Esophagus squamous epithelium (tissue), 5 donors: ENCODE measurements at places on chromosomes 6 and 20.

- no peak for DNase-seq
These were observed 195.0 kb downstream of the CD83 start for GRCh38 chr6:14312587-14312986.

DNA sequence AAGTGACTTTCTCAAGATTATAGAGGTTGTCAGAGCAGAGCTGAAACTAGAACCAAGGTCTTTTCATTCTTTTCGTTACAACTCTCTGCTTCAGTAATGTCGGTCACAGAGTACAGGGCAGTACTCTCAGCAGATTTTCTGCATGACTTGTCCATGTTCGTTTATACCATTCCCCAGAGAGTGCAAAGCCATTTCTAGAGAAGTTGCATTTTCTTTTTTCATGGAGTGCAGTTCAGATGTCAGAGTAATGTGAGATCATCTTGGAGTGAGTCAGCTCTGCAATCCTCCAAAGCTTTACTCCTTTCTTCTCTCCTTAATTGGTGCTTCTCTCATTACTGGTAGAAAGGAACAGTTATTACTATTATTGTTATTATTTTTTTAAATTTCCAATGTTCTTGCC lies 115.6 kb upstream of the B3GAT2 start:
- no peak for DNase-seq

GRCh38 chr6:255041-255750 lies 37.1 kb upstream of the DUSP22 start:
- no peak for DNase-seq

DNA sequence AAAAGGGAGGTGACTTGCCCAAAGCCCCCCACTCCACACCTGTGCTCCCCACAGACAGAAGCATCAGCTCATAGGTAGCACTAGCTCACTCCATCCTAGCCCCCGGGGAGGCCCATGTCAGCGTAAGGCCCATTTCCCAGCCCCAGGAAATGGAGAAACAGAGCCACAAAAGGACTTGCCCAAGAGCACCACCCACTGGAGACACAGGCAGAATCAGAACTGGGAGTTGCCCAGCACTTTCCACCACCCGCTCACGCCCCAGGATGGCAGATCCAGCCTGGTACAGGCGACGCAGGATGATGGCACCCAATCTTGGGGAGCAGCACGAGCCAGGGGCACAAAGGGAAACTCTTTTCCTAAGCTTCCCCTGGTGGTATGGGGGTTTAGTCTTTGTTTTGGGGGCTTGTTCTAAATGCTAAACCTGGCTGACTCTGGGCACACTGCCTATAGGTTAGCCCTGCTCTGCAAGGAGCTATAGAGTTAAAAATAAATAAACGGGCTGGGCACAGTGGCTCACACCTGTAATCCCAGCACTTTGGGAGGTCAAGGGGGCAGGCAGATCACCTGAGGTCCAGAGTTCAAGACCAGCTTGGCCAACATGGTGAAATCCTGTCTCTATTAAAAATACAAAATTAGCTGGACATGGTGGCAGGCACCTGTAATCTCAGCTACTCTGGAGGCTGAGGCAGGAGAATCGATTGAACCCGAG lies 11.8 kb downstream of the C20orf203 start:
- DNase-seq = no peak

- DNase-seq = no peak
These were observed 111.2 kb upstream of the PTPN1 start for GRCh38 chr20:50398821-50399554.

DNA sequence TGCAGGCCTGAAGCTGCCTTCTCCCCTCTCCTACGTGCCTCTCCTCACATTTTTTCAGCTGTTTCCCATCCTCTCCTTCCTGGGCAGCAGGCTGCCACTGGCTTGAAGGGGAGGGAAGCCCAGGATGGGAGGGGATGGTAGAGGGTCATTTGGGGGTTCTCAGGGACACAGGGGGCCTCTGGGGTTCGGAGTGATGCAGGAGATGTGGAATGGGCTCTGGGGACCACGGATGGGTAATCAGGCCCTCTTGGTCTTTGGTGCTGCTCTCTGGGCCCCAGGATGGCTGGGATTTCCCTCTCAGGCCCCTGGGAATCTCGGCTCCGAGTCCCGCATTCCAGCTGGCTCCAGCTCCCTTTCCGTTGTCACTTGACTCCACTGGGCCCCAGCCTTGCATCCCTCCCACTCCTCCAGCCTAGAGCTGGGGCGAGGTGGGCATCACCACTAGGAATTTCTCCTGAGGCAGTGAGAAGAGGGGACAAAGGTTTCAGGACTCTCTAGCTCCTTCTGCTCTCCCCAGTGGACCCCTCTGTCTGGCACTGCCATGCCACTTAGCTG lies 2.0 kb upstream of the DDR1 start:
- DNase-seq = no peak

- no peak for DNase-seq
These were observed 194.0 kb downstream of the EYA4 start for GRCh38 chr6:133435065-133435728.

DNA sequence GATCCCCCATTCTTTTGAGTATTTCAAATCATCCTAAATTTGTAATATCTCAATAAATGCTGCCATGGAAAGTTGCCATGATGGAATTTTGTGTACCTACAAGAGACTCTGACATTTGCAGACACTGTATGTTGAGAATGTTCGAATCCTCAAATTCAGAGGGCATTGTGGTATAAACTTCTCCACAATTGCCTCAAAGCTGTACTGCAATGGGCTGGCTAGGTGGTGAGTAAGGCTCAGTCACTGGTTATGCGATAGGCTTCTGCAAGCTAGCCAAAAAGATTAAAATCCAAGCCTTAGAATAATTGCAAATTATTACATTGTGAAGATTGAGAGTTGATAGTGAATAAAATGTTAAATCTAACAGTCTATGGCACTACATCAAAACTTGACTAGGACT lies 130.2 kb upstream of the CEP162 start:
- no peak for DNase-seq

GRCh38 chr6:30091577-30092381 lies 16.2 kb upstream of the RNF39 start:
- DNase-seq = no peak

DNA sequence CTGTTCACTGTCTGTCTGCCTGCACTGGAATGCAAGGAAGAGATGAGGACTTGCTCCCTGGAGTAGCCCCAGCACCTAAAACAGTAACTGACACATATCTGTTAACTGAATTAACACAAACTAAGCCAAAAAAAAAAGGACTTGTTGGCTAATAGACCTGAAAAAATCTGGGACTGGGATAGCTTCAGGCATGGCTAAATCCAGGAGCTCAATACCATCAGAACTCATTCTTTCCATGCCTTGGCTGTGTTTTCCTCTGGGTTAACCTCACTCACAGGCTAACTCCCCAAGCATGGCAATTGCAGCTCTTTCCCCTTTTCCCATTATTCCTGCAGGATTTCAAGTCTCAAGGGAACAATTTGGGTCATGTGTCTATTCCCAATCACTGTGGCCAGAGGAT lies 21.6 kb upstream of the ARFGEF2 start:
- DNase-seq = no peak

DNA sequence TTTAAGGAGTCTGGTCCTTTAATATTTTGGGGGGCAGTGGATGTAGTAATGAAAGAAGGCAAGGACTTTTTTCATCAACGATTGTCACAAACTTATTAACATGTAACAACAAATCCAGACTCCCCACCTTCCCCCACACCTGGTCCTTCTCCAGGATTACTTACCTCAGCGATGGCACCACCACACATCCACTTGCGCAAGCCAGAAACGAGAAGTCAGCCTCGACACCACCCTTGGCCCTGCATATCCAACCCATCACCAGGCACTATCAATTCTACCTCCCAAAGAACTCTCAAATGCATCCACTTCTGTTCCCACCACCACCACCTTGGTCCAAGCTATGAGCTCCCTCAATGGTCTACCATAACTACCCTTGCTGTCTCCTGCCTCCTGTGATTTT lies 6.6 kb downstream of the EZR start:
- DNase-seq = no peak

DNA sequence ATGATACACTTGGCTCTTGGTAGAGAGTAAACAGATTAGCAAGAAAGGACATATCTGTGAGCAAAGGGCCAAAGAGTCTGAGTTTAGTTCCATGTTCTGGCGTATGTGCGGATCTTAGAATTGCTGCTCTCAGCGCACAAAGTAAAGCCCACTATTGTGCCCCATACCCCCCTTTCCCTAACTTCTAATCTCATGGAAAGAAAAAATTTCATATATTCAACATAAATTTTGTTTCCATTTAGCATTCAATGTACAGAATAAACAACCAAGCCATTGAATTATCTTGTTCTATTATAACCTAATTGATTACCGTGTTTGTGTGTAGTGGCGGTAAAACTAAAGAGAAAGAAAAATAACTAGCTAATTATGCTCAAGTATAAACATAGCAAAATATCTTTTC lies 30.5 kb downstream of the FILIP1 start:
- DNase-seq = no peak

DNA sequence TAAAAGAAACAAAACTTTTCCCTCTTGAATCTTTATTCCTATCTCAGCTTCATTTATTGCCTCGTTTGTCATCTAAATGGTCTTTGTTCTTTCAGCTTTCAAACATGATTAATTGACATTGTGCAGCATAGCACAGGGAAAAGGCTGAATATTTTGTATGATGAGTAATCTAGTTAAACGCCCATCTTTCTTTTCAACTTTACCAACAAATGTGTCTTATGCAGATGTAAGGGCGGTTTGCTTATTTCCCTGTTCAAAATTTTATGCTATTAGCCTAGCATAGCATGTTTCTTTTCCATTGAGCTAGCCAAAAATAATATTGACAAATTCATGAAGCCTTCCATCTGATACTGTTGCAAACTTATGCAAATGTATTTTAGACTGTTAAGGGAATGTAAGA lies 176.4 kb upstream of the AKAP12 start:
- no peak for DNase-seq

GRCh38 chr6:24910961-24911725 lies 24.6 kb downstream of the RIPOR2 start:
- no peak for DNase-seq

- DNase-seq = no peak
These were observed 121.4 kb downstream of the TBXT start for GRCh38 chr6:166046226-166046625.

GRCh38 chr6:122669868-122670267 lies 59.7 kb downstream of the PKIB start:
- DNase-seq = no peak

GRCh38 chr6:5457041-5457440 lies 195.7 kb downstream of the FARS2 start:
- no peak for DNase-seq

- DNase-seq = no peak
These were observed 337 bp downstream of the ESF1 start for GRCh38 chr20:13784271-13784892.
